Endothelial cell (in vitro differentiated cells): ENCODE measurements at places on chromosomes 11 and 22. TPM values are rescaled to one million over a fixed set of nuclear protein-coding genes. Genes with fewer than 3 reads are reported as not detected.

- DNase-seq: no peak
These were observed 44.8 kb upstream of the TUB start for GRCh38 chr11:8036002-8036802.

C11orf97 gene
- not detected for total RNA-seq

GRCh38 chr11:84564180-84564866 lies 1062.8 kb downstream of the DLG2 start:
- peak; percentile 57 for DNase-seq

DNA sequence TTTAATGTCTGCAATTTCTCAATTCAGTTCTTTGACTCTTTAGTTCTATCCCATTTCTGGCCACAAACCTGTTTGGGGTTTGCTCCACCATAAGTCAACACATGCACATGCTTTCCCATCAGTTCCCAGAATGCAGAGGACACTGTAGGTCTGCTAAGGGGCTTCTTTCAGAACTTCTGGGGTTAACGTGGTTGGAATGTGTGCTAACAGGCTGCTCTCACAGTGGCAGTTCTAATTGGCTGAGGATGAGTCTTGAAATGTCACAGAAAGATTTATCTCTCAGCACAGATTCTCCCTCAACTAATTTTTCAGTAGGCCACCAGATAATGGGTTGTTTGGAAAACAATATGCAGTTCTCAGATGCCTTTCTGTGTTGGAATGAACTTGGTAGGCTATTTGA lies 703.4 kb downstream of the NTM start:
- no peak for DNase-seq

NAALAD2 gene
- 30.9 TPM for total RNA-seq

B3GAT1 gene
- 18.2 TPM for total RNA-seq

DNA sequence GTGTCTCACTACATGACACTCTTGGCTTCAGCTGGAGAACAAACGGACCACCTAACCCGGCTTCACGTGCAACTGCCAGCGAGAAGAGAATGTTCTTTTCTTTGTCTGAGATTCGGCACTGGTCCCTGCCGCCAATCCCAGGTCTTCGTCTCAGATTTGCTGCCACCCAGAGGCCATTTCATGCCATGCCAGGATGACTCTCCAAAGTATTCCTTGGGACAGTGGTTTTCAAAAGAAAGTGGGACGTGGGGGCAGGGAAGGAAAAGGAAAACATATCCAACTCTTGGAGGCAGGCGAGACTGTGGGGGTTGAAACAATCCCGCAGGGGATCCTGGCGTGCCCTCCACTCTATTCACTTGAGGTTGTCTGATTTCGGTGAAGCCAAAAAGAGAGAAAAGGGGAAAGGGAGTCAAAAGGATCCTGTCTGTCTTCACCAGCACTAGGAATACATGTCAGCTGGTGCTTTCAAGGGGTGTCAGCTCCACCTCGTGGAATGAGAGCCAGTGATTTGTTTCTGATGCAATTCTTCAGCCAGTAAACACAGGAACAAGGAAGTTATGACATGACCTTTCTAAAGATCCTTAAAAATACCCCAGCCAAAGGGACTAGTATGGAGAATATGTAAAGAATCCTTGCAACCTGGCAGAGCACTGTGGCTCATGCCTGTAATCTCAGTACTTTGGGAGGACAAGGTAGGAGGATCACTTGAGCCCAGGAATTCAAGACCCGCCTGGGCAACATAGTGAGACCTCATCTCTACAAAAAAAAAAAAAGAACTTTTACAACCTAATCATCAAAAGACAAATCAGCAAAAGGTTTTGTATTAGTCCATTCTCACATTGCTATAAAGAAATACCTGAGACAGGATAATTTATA lies 41.0 kb upstream of the APLNR start:
- DNase-seq: peak; percentile 78

GRCh38 chr11:106917973-106918372 lies 100.3 kb downstream of the GUCY1A2 start:
- DNase-seq: peak; percentile 11

DNA sequence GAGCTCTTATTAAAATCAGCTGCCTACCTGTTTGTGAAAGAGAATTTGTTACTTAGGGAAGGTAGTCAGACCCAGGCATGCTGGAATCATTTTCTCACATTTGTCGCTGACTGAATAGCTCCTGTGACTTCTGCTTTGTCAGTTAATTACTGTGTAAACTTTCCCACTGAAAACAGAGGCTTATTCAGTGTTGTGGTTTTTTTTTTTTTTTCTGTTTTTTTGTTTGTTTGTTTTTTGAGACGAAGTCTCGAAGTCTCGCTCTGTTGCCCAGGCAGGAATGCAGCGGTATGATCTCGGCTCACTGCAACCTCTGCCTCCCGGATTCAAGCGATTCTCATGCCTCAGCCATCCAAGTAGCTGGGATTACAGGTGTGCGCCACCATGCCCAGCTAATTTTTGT lies 5.6 kb upstream of the LDLRAD3 start:
- no peak for DNase-seq

DNA sequence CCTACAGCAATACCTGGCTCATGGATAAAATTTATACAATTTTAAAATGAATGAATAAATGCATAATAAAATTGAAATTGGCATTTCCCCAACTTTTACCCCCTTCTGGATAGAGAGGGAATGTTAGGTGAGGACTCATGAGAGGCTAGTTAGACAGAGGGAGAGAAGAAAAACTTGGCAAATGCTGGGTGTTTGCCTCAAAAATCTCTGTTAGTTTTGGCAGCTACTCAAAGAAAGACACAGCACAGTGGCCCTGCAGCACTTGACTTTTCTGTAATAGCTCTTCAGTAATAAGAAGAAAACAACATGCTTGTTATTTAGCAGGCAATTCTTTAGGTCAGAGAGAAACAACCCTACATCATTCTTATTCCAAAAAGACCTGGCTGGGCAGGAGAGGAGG lies 20.7 kb upstream of the IZUMO1R start:
- no peak for DNase-seq

FOLR1 gene
- total RNA-seq: not detected

- DNase-seq: no peak
These were observed 48.9 kb upstream of the KIRREL3 start for GRCh38 chr11:127049486-127049885.

DNA sequence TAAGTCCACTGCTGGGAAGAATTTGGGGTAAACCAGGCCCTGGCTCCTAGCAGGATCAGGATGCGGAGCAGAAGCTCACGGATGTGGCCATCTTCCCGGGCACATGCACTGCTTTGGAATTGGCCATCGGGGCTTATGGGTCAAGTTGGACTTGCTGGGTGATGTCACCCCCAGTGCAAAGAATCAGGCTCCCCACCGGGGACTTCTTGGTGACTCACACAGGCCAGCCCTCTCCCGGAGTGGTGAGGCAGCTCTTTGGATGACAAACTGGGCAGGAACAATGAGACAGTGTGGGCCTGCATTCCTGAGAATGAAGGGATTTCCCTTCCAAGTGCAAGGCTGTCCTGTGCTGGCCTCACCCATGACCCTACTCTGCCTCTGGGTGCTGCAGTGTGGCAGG lies 128.8 kb upstream of the ANO1 start:
- DNase-seq: no peak
